Central memory CD4-positive, alpha-beta T cell (primary cell): ENCODE measurements at places on chromosomes 1 and 21.

DNA sequence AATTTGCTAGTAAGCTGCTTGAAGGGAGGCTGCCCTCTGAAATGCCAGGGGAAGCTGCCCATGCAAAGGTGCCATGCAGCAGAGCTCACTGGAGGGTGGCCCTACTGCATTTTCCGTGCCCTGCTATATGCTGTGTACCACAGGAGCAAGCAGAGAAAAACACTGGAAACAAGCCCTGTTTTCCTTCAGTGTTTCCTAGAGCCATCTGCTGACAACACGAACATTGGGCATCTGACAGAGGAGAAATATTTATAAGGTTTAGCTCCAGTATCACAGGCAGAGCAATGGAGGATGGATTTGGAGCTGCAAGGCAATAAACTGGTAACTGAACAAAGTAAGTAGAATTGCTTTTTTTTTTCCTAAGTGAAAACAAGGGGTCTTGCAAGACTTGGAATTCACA lies 198.4 kb downstream of the USP25 start:
- no peak for DNase-seq

- DNase-seq, result no peak
These were observed 58.5 kb downstream of the LPAR3 start for GRCh38 chr1:84834419-84835064.

DNA sequence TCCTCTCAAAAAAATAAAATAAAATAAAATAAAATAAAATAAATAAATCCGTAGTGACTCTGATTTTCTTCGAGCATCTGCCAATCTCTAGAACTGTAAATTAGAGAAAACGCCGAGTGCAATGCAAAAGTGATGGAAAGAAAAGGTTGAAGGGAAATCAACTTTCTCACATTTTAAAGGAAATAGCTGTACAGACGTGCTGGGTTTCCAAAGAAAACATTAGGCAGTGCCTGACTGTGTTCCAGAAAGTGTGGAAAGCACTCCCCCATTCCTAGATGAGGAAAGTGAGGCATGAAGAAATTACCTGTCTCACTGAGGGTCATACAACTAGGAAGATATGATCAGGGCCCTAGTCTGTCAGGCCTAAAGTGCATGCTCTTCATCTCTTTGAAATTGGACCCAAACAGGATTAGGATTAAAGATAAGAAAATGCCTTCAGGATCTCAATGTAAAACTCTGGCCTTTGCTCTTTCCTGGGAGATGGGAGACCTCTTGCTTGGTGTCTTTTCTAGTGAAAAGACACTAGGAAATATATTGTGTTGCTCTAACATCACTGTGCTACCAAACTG lies 1.8 kb upstream of the PTPN14 start:
- DNase-seq, result no peak

- DNase-seq, result no peak
These were observed 13.0 kb upstream of the SLC19A1 start for GRCh38 chr21:45555251-45555556.

DNA sequence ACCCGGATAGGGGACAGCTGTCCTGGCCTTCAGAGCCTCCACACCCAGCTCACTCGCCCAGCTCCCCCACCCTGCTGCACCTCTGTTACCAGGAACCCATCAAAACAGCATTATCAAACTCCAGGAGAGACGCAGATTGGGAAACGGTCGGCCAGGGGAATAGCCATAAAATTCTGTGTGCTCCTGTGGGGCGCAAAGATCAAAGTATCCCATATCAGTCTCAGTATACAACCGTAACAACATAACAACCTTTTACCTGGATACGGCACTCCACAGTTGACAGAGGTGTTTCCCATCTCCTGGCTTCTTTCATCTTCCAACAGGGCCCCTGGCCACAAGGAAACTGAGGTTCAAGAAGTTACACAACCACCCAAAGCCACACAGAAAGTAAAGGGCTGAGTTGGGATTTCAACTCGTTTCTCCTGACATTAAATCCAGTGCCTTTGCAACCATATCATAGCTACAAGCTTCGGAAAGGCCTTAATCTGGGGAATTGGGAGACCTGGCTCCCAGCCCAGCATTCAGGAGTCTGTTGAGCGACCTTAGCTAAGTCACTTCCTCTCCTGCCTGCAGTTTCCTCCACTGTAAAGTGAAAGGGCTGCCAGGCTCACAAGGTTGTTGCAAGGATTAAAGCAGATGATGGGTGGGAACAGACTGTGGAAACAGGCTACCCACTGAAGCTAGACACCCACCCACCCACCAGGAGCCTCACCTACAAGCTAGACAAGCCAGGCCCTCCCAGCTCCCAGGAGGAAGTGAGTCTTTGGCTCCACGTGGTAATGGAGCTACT lies 8.1 kb upstream of the EPHB2 start:
- DNase-seq, result no peak

DNA sequence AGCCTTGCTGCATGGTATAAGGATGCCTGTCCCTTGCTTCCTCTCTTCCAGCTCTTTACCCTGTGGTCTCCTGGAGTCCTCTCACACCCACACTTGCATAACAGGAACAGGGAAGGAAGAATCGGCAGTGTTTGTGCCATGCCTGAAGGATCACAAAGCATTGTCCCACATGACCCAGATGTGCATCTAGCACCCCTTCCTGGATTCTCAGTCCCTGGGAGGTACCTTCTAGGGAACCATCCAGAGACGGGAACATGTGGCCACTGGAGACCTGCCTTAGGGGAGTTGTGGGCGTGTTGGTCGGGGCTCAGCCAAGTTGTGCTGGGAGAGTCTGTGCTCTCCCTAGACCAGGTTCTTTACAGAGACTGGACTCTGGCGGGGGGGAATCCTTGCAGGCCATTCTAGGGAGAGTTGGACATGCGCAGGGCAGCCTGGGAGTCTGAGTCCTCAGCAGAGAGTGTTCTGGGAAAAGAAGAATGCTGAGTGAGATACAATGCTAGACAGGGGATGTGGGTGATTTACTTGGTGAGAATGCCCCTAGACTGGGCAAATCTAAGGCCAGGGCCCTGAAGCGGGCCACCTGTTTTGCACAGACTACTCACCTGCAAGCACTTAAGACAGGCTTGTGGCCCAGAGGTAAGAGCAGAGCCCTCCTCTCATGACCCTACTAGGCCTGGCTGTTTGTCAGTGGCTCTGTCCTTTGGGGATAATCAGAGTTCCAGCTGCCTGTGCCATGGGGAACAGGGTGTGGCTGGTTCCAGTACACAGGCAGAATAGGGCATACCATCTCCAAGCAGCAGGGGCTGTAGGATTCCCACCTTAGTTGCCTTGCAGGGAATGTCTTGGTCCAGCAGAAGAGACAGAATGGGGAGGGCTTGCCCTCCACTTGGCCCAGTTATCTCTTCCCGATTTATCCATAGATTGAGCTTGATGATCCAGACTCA lies 89.8 kb downstream of the MAN1C1 start:
- no peak for DNase-seq

GRCh38 chr1:941588-942383 lies 17.3 kb downstream of the NOC2L start:
- DNase-seq, result no peak

- no peak for DNase-seq
These were observed 254.4 kb downstream of the FAF1 start for GRCh38 chr1:50705699-50706098.

GRCh38 chr1:1435106-1435903 lies at the start of gene VWA1:
VWA1 (plus strand) TSS chr1:1435690; CDS start chr1:1435749, 59 bp downstream.
- DNase-seq, result peak; percentile 38

- DNase-seq, result no peak
These were observed 64.3 kb upstream of the TRABD2B start for GRCh38 chr1:48061162-48062136.

DNA sequence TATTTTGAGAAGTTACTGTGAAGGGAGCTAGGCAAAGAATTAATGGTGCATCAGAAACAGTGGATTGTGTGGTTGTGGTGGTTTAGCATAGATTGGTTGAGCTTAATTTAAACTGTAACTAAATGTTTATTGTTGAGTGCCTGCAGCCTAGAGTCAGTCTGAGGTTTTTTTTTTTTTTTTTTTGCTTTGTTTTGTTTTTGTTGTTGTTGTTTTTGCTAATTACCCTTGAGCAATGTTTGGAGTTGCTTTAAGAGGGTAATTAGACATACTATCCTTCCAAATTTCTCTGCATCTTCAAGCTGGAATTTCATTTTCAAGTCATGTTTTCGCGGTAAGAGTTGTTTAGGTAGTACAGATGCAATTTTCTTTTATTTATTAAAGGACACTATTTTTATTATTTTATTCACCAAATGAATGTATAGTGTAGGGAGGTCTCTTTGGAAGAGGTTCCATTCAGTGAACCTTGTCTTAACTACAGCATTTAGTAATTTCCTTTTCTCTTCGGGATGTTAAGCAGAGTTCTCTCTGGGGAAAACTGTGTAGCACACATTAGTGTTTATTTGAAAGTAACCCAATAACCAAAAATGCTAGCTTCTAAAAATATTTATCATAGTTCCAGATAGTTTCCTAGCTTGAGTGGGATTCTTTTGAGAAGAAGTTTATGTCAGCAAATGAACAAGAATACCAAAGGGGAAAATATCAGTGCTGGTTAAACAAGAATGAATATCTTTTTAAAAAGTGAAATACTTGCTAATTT lies 82.3 kb downstream of the CLIC4 start:
- no peak for DNase-seq

DNA sequence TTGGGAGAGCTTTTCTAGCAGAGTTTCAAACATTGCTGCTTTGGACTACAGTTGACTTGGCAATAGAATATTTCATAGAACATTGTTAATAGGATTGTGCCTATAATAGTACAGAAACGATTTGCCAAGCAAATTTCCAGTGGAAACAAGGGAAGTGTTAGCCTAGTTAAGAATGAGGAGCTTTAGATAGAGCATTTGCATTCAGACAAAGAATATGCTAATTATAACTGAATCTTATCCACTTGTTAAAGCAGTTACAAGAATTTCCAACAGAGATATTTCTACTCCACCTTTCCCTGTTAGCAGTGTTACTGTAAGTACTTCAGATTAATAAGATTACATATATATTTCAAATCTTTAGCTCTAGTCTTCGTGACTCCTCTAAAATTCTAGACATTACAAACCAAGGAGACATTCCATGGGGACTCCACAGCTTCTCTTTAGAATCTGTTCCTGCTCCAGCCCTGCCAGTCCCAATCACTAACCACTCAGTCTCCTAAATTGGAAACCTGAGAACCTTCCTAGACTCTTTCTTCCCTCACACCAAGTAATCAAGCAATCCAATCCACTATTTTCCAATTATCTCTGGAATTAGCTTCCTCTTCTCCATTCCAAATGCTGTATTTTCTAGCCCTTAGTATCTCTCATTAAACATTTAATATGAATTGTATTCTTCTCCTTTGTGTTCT lies 141.8 kb upstream of the PBX1 start:
- no peak for DNase-seq

GRCh38 chr1:187476671-187477070 lies 647.9 kb downstream of the PLA2G4A start:
- no peak for DNase-seq
